ENCODE measurements at places on chromosomes 12 and 14.

DNA sequence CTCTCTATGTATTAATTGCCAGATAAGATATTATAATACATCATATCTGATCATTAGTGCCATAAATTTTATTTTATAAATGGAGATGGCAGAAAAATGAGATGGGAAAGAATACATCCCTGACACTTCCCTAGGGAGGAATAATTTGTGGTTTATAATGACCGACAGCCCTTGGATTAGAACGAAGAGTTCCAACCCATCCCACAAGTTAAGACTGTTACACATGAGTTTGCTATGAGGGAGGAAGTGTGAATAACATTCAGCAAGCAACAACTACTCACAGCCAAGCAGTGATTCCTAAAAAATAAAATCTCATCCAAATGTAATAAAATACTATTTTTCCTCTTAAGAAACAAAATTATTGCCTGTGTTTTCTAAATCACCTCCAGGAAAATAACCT lies 299.0 kb downstream of the CCDC91 start:
- no peak for DNase-seq

DNA sequence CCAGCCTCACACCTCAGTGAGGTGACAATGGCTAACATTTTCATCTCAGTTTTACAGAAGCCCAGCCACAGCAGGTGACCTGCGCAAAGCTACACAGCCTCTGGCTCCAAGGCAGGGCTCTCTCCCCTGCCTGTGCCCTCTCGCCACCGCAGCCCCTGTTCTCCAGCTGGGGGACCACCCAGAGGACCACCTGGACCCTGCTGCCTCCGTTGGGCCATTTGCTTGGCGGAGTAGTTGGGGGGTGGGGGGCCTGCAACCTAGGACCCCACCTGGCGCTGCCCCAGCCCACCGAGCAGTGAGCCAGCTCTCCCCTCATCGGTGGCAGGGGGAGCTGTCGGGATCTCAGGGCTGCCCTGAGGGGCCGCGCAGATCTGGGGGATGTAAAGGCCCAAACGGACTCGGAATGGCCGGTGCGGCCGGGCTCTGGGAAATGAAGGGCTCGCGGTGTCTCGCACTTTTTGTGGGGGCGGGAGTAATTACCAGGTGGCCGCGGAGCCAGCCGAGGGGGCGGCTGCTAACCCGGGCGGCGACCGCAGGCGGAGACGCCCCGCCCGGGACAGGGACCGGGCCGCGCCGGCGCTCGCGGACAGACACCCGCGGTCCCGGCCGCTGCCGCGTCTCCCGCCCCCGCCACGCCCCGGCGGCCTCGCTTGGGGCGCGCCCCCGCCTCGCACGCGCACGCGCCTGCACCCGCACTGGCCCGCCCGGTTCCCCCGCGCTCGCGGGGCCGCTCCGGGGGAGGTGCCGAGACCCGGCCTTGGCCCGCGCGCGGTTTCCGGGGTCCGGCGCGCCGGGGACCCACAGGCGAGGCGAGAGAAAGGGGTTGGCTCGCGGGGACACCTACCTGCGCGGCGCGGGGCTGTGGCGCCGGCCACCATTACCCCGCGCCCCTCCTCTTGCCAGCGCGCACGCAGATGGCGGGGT lies 8.6 kb upstream of the GPR68 start:
- peak; percentile 56 for DNase-seq

GRCh38 chr12:114440270-114441038 lies 34.5 kb upstream of the TBX5 start:
- DNase-seq = no peak

- no peak for DNase-seq
These were observed 554 bp upstream of the ATF7 start for GRCh38 chr12:53626702-53627169.

All from activated naive CD4-positive, alpha-beta T cell treated with Interleukin-2 at 50 U/mL for 16 hours (primary cell).